Tongue (tissue), 3 donors: ENCODE measurements at places on chromosomes 4 and X. TPM values are rescaled to one million over a fixed set of nuclear protein-coding genes. Genes with fewer than 3 reads are reported as not detected.

Gene GRPR
- total RNA-seq = 1.4 TPM

Gene IL21
- total RNA-seq = not detected

Gene ZGRF1
- 19.9 TPM for total RNA-seq

Gene MAGEC3
- not detected for total RNA-seq

Gene PDGFRA
- total RNA-seq = 138 TPM

Gene RHOH
- 0.62 TPM for total RNA-seq

Gene REELD1
- total RNA-seq = not detected

DNA sequence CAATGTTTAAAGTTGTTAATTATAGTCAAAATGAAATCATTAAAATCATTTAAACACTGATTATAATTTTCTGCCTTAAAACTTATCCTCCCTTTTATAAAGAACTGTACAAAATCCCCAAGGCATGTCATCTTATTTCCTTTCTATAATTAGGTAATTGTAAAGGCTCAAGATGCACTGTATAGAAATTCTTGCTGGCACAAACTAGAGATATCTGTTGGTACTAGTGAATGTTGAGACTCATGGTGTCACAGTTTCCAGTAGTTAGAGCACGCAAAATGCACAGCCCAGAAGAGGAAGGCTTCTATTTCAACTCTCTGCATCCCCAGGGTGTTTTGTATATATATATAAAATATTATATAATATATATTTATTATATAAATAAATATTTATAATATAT, 22.7 kb upstream of the PLA2G12A start:
- DNase-seq = peak; percentile 28

- DNase-seq = peak; percentile 74
Observed at GRCh38 chr4:101345596-101346350, 1.6 kb downstream of the PPP3CA start.

DNA sequence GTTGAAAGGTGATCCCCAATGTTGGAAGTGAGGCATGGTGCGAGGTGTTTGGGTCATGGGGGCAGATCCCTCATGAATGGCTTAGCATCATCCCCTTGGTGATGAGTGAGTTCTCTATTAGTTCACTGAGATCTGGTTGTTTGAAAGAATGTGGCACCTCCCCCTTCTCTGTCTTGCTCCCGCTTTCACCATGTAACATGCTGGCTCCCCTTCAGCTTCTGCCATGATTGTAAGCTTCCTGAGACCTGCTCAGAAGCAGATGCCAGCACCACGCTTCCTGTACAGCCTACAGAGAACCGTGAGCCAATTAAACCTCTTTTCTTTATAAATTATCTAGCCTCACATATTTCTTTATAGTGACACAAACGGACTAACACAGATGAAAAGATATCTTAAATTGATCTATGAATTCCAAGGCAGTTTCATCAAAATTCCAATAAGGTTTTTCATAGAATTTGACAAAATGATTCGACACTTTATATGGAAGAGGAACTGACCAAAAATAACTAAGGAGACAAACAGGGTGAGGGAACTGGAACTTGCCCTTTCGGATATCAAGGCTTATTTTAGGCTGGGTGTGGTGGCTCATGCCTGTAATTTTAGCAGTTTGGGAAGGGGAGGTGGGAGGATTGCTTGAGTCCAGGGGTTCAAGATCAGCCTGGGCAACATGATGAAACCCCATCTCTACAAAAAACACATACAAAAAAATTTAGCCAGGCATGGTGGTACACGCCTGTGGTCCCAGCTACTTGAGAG, 56.9 kb upstream of the OGT start:
- DNase-seq = no peak

DNA sequence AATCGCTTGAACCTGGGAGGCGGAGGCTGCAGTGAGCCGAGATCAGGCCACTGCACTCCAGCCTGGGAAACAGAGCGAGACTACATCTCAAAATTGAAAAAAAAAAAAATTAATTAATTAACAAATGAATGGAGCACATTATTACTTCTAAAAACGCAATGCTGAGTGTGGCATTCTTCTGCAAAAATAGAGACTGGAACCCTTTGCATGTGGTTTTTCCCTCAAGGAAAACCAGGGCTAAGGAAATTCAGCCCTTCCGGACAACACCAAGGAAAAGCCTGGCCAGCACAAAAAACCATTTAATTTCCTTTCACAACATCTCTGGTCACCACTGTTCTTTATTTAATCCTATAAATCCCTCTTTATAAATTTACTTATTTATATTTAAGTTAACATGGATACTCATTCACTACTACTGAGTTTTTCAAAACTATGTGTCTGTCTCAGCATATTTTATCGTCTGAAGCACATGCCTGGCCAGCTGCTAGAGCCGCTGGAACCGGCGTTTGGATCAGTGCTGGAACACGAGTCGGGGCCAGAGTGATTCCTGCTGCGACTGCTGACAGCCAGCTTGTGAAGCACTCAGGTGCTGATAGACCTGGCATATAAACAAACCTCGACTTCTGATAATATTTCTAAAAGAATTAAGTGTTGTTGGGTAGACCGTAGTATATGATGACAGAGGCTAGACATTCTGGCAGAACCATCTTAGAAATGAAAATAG, 84.5 kb upstream of the WWC2 start:
- peak; percentile 4 for DNase-seq
